Esophagus muscularis mucosa (tissue), 4 donors: ENCODE measurements at places on chromosomes 1 and 21. TPM values are rescaled to one million over a fixed set of nuclear protein-coding genes. Genes with fewer than 3 reads are reported as not detected.

OVAAL gene
- not detected for total RNA-seq

AMY1B gene
- not detected for total RNA-seq

SORT1 gene
- 135 TPM for total RNA-seq

RSPO1 gene
- 1.7 TPM for total RNA-seq

CR1 gene
- 0.92 TPM for total RNA-seq

RAB25 gene
- not detected for total RNA-seq

SPATA1 gene
- total RNA-seq = 0.19 TPM

GFI1 gene
- total RNA-seq = 0.32 TPM

LMX1A gene
- total RNA-seq = not detected

GRCh38 chr1:230824919-230825721 lies 43.2 kb downstream of the C1orf198 start:
- no peaks in the 10 kb centered on the region for H3K27me3 ChIP-seq
- H3K27ac ChIP-seq = peak overlapping the region; percentile 57
- peak; percentile 75 for DNase-seq

- H3K27me3 ChIP-seq = no peaks in the 10 kb centered on the region
- DNase-seq = no peak
- no peak overlapping the region for H3K4me3 ChIP-seq
- no peaks in the 10 kb centered on the region for H3K36me3 ChIP-seq
Measured at GRCh38 chr1:225700164-225700821, 47.4 kb upstream of the ENAH start.

GRCh38 chr21:36887963-36888362 lies 78.5 kb downstream of the HLCS start:
- peaks cover 23% of the 10 kb centered on the region for H3K36me3 ChIP-seq
- no peak overlapping the region for H3K4me3 ChIP-seq
- no peak overlapping the region for H3K27ac ChIP-seq

- no peak overlapping the region for H3K4me3 ChIP-seq
- H3K4me1 ChIP-seq = no peaks in the 10 kb centered on the region
- H3K36me3 ChIP-seq = no peaks in the 10 kb centered on the region
- H3K27ac ChIP-seq = no peak overlapping the region
- DNase-seq = no peak
Measured at GRCh38 chr21:41582866-41583265, 74.9 kb upstream of the TMPRSS2 start.

GRCh38 chr1:120178799-120179756 lies 2.8 kb upstream of the SEC22B start:
- H3K36me3 ChIP-seq = no peaks in the 10 kb centered on the region
- H3K27ac ChIP-seq = peak overlapping the region; percentile 83
- H3K4me3 ChIP-seq = peak overlapping the region; percentile 51
- H3K27me3 ChIP-seq = no peaks in the 10 kb centered on the region

DNA sequence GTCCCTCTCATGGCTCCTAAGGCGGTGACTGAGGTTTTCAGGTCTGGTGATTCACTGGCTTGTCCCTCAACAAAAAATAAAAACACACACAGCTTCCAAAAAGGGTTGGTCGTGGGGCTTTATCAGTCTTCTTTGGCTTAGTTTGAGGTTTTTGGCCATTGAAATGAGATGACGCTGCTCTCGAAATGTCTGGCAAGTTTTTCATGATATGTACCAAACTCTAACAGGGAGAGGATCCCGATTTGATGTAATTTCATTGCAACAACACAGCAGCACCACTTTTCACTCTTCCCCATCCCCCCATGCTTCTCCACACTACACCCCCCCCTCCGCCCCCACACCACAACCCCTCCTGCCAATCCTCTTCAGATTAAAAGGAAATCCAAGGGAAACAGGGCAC lies 187.1 kb upstream of the NFIA start:
- H3K4me1 ChIP-seq = peaks cover 21% of the 10 kb centered on the region
- no peaks in the 10 kb centered on the region for H3K36me3 ChIP-seq
- no peak for DNase-seq

- H3K27ac ChIP-seq = peak overlapping the region; percentile 24
- no peaks in the 10 kb centered on the region for H3K36me3 ChIP-seq
- H3K27me3 ChIP-seq = no peaks in the 10 kb centered on the region
- peaks cover 23% of the 10 kb centered on the region for H3K4me1 ChIP-seq
- no peak overlapping the region for H3K4me3 ChIP-seq
Measured at GRCh38 chr21:28671549-28672195, 321.0 kb downstream of the LTN1 start.

GRCh38 chr1:110035236-110035752 lies 870 bp downstream of the STRIP1 start:
- H3K36me3 ChIP-seq = peaks cover 29% of the 10 kb centered on the region
- DNase-seq = no peak
- H3K27ac ChIP-seq = peak overlapping the region; percentile 97
- no peaks in the 10 kb centered on the region for H3K27me3 ChIP-seq
- peak overlapping the region; percentile 99 for H3K4me3 ChIP-seq

DNA sequence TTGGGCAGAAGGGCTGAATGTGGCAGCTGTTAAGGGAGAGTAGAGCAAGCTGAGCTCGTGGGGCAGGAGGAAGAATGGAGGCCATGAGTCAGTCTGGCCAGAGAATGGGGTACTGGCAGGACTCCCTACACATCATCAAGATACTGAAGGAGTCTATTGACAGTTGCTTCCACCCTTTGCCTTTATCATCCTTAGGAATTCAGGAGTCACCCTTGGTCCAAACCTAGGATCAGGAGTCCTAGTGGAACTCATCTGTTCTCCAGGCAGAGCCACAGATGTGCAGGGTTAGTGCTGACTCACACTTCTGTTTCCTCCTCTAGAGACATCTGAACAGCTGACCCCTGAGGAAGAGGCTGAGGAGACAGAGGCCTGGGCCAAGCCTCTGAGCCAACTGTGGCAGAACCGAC lies 18.7 kb upstream of the ST3GAL3 start:
- no peak for DNase-seq
- H3K4me3 ChIP-seq = no peak overlapping the region
- H3K4me1 ChIP-seq = peaks cover 36% of the 10 kb centered on the region

- H3K4me3 ChIP-seq = no peak overlapping the region
- H3K27ac ChIP-seq = no peak overlapping the region
- H3K27me3 ChIP-seq = no peaks in the 10 kb centered on the region
- H3K36me3 ChIP-seq = no peaks in the 10 kb centered on the region
- no peak for DNase-seq
- H3K4me1 ChIP-seq = no peaks in the 10 kb centered on the region
Measured at GRCh38 chr21:15112858-15113257, 48.1 kb upstream of the NRIP1 start.

GRCh38 chr1:110460253-110461220 lies 9.6 kb downstream of the PROK1 start:
- H3K27ac ChIP-seq = no peak overlapping the region
- peak; percentile 94 for DNase-seq
- peaks cover 27% of the 10 kb centered on the region for H3K4me1 ChIP-seq
- H3K4me3 ChIP-seq = no peak overlapping the region
- H3K27me3 ChIP-seq = no peaks in the 10 kb centered on the region

DNA sequence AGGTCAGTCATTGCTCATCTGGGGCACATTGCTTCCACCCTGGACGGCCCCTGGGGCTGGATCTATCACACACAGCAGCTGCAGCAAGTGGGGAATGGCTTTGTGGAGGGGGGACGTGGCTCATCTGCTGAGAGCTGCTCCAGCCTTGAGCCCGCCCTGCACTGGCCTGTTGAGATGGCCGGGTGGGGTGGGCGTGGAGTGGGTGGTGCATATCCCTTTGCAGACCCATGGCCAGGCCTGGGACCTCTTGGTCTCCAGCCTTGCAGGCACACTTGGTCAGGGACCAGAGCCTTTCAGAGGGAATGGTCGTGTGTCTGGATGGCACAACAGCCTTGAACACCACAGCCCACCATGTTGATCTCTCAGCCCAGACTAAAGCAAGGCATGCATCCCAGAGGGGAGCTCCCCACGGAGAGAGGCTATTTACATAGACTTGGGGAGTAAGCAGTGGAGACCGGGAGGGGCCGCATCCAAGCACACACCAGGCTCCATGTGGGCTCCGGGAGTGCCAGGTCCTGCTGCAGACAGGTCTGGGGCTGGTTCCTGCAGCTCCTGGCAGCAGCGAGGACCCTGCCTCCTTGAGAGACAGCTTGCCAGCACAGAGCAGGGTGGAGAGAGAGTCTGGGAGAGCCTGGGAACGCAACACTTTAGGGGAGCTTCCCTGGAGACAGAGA lies 52.8 kb upstream of the SELENON start:
- DNase-seq = no peak
- H3K36me3 ChIP-seq = peaks cover 8% of the 10 kb centered on the region
- no peak overlapping the region for H3K4me3 ChIP-seq
- peaks cover 60% of the 10 kb centered on the region for H3K4me1 ChIP-seq
- no peak overlapping the region for H3K27ac ChIP-seq
- H3K27me3 ChIP-seq = no peaks in the 10 kb centered on the region

GRCh38 chr21:36542312-36543101 lies 62.6 kb upstream of the CLDN14 start:
- H3K27me3 ChIP-seq = peaks cover 4% of the 10 kb centered on the region
- H3K4me3 ChIP-seq = no peak overlapping the region
- DNase-seq = no peak
- no peak overlapping the region for H3K27ac ChIP-seq
- H3K36me3 ChIP-seq = no peaks in the 10 kb centered on the region

GRCh38 chr1:167695147-167695546 lies 26.6 kb upstream of the MPZL1 start:
- peaks cover 55% of the 10 kb centered on the region for H3K36me3 ChIP-seq
- no peak overlapping the region for H3K27ac ChIP-seq
- DNase-seq = no peak
- no peak overlapping the region for H3K4me3 ChIP-seq

GRCh38 chr21:33332143-33332542 lies 7.4 kb downstream of the IFNAR1 start:
- peaks cover 29% of the 10 kb centered on the region for H3K36me3 ChIP-seq
- H3K27me3 ChIP-seq = no peaks in the 10 kb centered on the region
- no peak overlapping the region for H3K4me3 ChIP-seq
- no peak for DNase-seq
- peaks cover 10% of the 10 kb centered on the region for H3K4me1 ChIP-seq

- H3K27me3 ChIP-seq = no peaks in the 10 kb centered on the region
- H3K27ac ChIP-seq = no peak overlapping the region
- no peak overlapping the region for H3K4me3 ChIP-seq
- DNase-seq = no peak
- no peaks in the 10 kb centered on the region for H3K36me3 ChIP-seq
Measured at GRCh38 chr1:197896301-197896700, 6.1 kb upstream of the C1orf53 start.

GRCh38 chr1:10080523-10080922 lies 47.8 kb downstream of the UBE4B start:
- no peaks in the 10 kb centered on the region for H3K27me3 ChIP-seq
- H3K27ac ChIP-seq = no peak overlapping the region
- peaks cover 17% of the 10 kb centered on the region for H3K4me1 ChIP-seq
- H3K36me3 ChIP-seq = no peaks in the 10 kb centered on the region
- DNase-seq = no peak

DNA sequence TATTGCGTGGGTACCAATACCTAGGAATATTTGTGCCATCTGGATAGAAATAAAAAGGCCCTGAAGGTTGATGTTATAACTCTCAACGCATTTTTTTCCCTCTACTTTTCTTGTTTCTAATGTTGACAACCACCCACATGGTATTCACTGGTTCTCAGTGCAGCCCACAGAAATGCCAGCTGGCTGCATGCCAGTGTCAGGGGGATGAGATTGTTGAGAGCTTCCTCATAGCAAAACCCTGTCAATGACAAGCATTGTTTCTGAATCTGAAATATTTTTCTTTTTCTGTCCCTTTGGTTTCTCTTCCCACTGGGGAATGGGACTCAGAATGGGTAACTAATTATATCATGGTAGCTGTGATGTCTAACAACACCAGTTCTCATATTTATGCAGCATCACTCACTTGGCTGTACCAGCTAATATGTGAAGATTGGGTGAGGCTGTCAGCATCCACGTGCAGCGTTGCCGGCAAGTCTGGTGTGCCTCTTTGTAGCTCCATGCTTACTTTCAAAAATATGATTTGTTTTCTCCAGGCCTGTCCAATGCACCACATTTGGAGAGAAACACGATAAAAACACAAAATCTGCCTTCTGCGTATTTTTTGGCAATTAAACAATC lies 284.6 kb downstream of the PTBP2 start:
- H3K4me3 ChIP-seq = no peak overlapping the region
- no peak for DNase-seq
- no peaks in the 10 kb centered on the region for H3K4me1 ChIP-seq
- no peaks in the 10 kb centered on the region for H3K36me3 ChIP-seq
- no peak overlapping the region for H3K27ac ChIP-seq

DNA sequence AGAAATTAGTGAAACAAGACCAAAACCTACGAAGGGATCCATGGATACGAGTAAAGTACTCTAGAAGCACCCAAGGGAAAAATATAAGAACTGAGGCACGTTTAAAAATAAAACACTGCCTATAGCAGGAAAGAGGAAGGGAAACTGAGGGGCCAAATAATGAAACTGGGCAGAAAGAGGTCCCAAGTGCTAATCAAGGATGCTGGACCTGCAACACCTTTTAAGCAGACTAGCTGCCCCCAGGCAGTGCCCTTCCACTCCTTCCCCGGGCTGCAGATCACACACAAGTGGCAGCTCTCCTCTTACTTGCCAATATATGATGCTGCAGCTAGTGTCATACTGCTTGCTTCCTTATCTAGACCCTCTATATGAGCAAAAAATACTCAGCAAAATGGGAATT lies 7.6 kb upstream of the OTUD7B start:
- no peak overlapping the region for H3K4me3 ChIP-seq
- no peak for DNase-seq
- no peaks in the 10 kb centered on the region for H3K27me3 ChIP-seq
- H3K27ac ChIP-seq = no peak overlapping the region
- no peaks in the 10 kb centered on the region for H3K36me3 ChIP-seq
- no peaks in the 10 kb centered on the region for H3K4me1 ChIP-seq

GRCh38 chr1:5959087-5959486 lies 33.1 kb downstream of the NPHP4 start:
- no peaks in the 10 kb centered on the region for H3K27me3 ChIP-seq
- H3K27ac ChIP-seq = no peak overlapping the region
- no peak overlapping the region for H3K4me3 ChIP-seq
- H3K4me1 ChIP-seq = no peaks in the 10 kb centered on the region
- no peak for DNase-seq
- H3K36me3 ChIP-seq = peaks cover 17% of the 10 kb centered on the region

DNA sequence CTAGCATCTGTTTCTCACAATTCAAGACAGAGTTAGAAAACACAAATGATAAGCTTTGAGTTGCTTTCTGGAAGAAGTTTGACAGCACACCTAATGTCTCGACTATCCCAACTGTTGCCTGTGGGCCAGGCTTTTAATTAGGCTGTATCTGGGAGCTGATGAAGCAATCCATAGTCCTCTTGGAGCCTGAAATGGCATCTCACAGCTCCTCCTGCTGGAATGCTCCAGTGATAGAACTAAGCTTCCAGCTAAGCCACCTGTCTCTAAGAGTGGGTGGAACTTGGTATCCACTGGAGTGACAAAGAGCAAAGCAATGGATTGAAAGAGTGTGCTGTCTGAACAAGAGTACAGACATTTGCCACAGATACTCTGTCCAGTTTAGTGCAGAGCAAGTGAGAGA lies 605.3 kb upstream of the NR5A2 start:
- H3K4me3 ChIP-seq = no peak overlapping the region
- no peak for DNase-seq
- no peaks in the 10 kb centered on the region for H3K4me1 ChIP-seq

DNA sequence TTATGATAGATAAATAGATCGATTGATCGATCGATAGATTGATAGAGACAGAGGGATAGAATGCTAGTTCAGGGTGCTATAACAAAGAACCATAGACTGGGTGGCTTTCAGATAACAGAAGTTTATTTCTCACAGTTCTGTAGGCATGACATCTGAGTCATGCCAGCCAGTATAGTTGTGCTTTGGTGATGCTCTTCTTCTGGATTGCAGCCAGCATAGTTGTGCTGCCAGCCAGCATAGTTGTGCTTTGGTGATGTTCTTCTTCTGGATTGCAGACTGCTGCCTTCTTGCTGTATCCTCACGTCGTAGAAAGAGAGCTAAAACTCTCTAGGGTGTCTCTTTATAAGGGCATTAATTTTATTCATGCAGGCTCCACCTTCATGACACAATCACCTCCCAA lies 860.8 kb downstream of the BRINP3 start:
- DNase-seq = no peak
- H3K4me1 ChIP-seq = no peaks in the 10 kb centered on the region
